Dermis blood vessel endothelial cell (primary cell): ENCODE measurements at places on chromosomes 5 and 9. TPM values are rescaled to one million over a fixed set of nuclear protein-coding genes. Genes with fewer than 3 reads are reported as not detected.

LCN15 gene
- total RNA-seq: 0.05 TPM in 1 of 2 replicates, not detected in the other

PRR16 gene
- total RNA-seq: not detected in 2 replicates

DNA sequence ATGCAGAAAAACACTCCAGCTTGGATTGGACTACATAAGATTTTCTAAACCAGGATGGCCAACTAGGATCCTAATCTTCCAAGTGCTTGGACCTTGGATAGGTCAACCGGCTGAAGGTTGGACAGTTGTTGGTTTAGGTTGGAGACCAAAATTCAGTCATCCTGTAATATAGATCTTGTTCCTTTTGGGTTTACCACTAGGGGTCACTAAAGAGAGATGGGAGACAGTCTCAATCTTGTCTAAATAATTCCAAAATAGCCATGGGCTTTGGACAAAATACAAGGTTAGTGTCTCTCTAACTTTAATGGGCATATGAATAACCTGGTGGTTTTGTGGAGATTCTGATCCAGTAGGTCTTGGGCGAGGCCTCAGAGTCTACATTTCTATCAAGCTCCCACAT, 148.7 kb upstream of the ERCC6L2 start:
- DNase-seq: peak; percentile 75

SUSD1 gene
- total RNA-seq: 47.6 and 59.6 TPM in 2 replicates

DNA sequence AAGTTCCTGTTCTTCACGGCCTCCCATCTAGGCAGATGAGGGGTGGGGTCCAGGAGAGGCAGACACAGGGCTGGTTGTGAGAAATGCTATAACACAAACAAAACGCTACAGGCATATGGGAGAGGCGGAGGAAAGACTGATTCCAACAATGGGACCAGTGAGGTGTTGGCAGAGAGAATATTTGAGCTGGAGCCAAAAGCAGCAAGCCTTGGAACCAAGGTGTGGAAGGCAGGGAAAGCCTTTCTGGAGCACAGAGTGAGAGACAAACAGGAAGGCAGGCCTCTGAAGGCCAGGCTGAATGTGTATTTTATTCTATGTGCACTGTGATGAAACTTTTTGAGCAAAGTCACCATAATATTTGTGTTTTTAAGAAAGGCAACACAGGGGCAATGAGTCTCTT, 2.9 kb downstream of the ATPSCKMT start:
- peak; percentile 41 for DNase-seq

- DNase-seq: no peak
These were observed 97.7 kb downstream of the CFAP95 start for GRCh38 chr9:69918322-69918721.

DNA sequence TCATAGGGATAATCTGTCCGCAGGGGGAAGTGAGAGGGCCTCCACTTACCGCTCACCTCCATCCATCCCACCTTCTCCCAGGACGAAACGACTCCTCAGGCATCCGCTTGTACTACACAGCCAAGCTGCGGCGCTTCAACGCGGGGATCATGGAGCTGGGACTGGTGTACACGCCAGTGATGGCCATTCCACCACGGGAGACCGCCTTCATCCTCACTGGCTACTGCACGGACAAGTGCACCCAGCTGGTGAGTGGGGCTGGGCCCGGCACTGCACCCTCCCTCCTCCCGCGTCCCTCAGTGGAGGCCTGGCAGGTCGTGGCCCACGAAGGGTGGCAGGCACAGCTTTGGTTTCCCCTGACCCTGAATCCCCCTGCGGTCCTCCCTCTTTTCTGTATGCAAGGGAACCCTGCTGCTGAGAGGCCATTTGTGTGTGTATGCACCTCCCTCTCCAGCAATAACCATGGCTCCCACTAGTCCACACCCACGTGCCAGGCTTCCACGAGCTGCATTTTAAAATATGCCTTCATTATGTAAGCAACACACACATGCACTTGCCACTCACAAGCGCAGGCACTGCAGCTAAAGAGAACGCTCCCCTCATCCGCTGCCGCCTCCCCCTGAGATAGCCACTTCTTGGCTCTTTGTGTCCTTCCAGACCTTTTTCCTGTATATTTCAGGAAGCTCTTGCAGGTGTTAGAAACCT, 11.8 kb downstream of the DBH start:
- no peak for DNase-seq

CAMK4 gene
- under 0.01 and 0.28 TPM in 2 replicates for total RNA-seq

DNA sequence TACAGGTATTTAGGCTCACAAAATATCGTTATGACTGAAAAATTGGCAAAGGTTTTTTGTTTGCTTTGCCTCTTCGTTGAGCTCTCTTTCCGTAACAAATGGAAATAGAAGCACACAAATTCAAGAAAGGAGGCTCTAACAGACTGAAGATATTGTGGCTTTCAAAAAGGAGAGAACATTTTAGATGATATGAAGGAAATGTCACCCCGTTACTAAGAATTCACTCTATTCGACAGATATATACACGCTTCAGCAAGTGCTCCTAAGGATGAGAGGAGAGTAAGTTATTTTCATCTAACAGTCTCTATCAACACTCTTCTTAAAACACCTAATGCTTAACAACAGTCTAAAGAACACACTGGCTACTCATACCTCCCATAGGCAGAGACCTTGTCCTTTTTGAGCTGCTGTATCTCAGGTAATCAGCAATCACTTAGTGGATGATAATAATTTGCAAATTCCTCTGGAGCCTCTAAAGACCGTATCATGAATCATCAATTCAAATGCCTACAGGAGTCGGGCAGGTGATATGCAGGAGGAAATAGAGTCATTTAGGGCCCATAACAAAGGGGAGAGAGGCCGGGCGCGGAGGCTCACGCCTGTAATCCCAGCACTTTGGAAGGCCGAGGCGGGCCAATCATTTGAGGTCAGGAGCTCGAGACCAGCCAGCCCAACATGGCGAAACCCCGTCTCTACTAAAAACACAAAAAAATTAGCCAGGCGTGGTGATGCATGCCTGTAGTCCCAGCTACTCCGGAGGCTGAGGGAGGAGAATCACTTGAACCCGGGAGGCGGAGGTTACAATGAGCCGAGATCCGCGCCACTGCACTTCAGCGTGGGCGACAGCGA, 1.4 kb upstream of the HSDL2 start:
- DNase-seq: peak; percentile 48

GRCh38 chr9:96574455-96574854, 45.2 kb downstream of the CDC14B start:
- DNase-seq: no peak

GRCh38 chr9:97406620-97407177, 5.2 kb upstream of the TDRD7 start:
- DNase-seq: no peak

DNA sequence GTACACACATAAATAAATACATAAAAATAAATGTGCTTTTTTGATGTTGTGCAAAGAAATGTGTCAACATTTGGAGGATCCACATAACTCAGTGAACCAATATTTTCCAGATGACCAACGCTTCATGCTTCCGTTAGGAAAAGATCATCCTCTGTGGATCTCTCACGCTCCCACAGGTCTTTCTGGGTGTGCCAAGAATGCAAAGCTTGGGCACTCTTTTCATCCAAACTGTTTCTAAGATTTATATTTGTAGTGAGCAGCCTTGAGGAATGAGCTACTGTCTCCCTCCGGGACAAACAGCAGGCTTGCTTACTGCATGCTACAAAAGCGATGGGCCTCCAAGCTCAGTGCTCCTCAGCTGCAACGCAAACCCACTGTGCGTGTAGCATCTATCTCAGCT, 46.2 kb upstream of the RUFY1 start:
- DNase-seq: no peak

DNAI1 gene
- not detected in 2 replicates for total RNA-seq

GRCh38 chr5:151660616-151661495, 25.9 kb downstream of the SPARC start:
- DNase-seq: peak; percentile 43

PCDHB15 gene
- total RNA-seq: 0.65 and 1.0 TPM in 2 replicates

POLR3G gene
- 4.9 and 12.3 TPM in 2 replicates for total RNA-seq

ZNF454 gene
- total RNA-seq: 0.47 and 1.0 TPM in 2 replicates

- DNase-seq: no peak
These were observed 60.3 kb downstream of the TMC1 start for GRCh38 chr9:72581694-72582093.

GRCh38 chr9:84990416-84990815, 320.9 kb downstream of the NTRK2 start:
- no peak for DNase-seq
